ENCODE measurements at places on chromosomes 11 and 22.

GRCh38 chr11:103888541-103888951 is 147.9 kb upstream of the DDI1 start:
- no peak for DNase-seq

- DNase-seq: no peak
Observed at GRCh38 chr11:78853521-78853920, 278.9 kb upstream of the NARS2 start.

GRCh38 chr11:69538854-69539253 is 57.4 kb downstream of the LINC01488 start:
- no peak for DNase-seq

DNA sequence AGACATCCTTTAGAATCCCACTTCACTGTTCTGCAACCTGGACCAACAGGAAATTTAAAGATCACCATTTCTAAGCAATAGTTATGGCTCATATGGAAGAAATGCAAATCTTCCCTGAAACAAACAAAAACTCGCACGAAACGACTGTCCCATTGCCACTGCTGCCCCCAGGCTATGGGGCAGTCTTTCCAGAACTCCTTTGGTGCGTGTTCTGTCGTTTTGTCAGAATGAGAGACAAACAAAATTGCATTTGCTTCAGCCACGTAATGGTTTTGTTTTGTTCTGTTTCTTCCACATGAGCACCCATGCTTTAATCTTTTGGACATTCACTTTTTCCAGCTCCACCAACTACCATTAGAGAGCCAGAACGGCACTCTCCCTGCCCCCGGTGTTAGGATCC is 10.8 kb upstream of the FBLN1 start:
- no peak for DNase-seq

GRCh38 chr22:35850831-35851230 is 133.2 kb downstream of the APOL5 start:
- DNase-seq: no peak

DNA sequence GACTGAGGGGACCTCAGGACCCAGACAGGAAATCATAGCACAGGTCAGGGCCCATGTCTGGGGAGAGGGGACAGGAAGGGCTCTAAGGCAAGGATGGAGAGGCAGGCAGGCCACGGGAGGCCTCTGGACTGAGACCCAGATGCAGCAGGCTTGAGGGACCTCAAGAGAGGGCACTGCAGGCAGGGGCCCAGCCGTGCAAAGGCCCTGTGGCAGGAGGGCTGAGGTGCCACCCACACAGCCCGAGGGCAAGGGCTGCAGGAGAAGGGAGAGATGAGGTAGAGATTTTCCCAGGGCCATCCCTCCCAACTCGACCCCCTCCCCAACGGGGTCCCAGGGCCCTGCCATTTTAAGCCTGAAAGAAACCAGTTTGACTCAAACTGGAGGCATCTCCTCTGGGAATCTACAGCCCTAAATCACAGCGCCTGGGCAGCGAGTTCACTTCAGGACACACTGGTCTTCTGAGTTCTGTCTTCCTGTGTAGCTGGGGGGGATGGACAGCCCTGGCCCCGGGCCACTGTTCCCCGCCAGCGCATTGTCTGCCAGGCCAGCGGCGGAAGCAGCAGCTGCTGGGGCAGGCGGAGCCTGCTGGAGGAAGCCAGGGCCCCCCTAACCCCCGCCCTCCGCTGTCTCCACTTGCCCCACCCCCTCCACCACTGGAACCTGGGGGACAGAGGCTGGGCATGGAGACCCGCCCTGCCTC is 20.3 kb upstream of the WNT7B start:
- no peak for DNase-seq

DNA sequence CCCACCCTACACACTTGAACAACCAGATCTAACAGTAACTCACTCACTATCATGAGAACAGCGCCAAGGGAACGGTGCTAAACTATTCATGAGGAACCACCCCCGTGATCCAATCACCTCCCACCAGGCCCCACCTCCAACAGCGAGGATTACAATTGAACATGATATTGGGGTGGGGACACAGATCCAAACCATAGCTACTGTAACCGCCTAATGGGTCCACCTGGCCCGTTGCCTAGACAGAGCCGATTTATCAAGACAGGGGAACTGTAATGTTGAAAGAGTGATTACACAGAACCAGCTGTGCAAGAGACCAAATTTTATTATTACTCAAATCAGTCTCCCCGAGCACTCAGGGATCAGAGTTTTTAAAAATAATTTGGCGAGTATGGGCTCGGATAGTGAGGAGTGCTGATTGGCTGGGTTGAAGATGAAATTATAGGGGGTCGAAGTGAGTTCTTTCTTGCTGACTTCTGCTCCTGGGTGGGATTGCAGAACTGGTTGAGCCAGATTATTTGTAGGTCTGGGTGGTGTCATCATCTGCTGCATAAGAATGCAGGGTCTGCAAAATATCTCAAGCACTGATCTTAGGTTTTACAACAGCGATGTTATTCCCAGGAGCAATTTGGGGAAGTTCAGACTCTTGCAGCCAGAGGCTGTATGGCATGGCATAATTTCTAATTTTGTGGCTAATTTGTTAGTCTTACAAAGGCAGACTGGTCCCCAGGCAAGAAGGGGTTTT is 17.9 kb upstream of the ZC3H12C start:
- no peak for DNase-seq

DNA sequence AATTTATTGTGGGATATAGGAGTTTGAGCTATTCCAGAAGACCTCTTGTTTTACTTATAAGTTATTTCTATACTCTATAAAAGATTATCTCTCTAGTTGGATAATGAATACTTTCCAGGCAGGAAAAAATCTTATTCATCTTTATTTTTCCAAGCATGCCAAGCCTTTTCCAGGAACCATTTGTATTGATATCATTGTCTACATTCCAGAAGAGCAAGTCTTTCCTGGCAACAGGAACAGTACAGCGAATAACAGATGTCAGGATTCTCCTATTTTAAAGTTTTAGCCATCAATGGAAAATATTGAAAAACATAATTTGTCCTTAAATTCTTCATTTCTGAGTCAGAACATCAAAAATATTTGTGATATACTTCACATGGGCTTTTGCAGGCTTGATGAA is 5.2 kb upstream of the NXPE1 start:
- DNase-seq: no peak

DNA sequence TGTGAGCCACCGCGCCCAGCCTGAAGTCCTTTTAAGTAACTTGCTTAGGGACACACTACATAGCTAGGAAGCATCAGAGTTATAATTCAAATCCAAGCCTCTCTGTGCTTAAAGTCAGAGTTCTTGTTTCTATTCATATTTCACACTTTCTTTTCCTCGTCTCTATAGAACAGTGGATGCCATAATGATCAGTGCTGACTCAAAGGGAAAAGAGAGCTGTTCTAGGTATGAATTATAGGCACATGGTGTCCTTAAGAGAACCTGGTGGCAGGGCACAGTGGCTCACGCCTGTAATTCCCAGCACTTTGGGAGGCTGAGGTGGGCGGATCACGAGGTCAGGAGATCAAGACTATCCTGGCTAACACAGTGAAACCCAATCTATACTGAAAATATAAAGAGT is 400.2 kb upstream of the DDI1 start:
- no peak for DNase-seq

GRCh38 chr11:74679513-74679865 is 51.7 kb downstream of the CHRDL2 start:
- no peak for DNase-seq

GRCh38 chr11:17544181-17544622 is at the start of gene USH1C:
Gene USH1C, minus strand, starts transcription at chr11:17544416. Its CDS starts 109 bp downstream, at chr11:17544307.
- DNase-seq: peak; percentile 10
